ENCODE measurements at places on chromosomes 2 and 18. TPM values are rescaled to one million over a fixed set of nuclear protein-coding genes. Genes with fewer than 3 reads are reported as not detected.

TBR1 gene
- total RNA-seq = not detected

SNED1 gene
- 1.8 TPM for total RNA-seq

VIT gene
- not detected for total RNA-seq

SPR gene
- 7.8 TPM for total RNA-seq

SERPINB13 gene
- total RNA-seq = not detected

FKBP7 gene
- 3.0 TPM for total RNA-seq

SERPINB11 gene
- not detected for total RNA-seq

B3GNT7 gene
- total RNA-seq = 0.29 TPM

- H3K4me3 ChIP-seq = peak overlapping the region; percentile 99
- peak overlapping the region; percentile 98 for H3K27ac ChIP-seq
- H3K36me3 ChIP-seq = peaks cover 58% of the 10 kb centered on the region
- H3K4me1 ChIP-seq = peaks cover 46% of the 10 kb centered on the region
- H3K27me3 ChIP-seq = no peaks in the 10 kb centered on the region
Observed at GRCh38 chr2:70084973-70085710, 2.1 kb upstream of the PCBP1 start.

DNA sequence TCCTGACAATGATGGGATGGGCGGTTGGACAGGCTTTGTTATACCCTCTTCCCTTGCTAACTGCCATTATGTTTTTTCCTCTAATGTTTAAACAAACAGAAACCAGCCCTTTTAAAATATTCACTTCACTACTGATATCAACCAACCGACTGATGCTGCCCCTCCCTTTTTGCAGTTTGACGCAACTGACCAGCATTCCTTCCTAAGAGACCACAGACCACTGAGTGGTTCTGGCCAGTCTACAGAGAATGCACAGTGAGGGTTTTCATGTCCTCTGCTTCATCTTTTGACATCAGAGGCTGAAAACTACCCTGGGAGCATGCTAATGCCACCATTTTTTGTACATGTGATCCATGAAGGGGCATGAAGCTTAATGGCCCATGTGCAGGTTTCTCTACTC lies 85.3 kb downstream of the CYP26B1 start:
- H3K27ac ChIP-seq = no peak overlapping the region
- H3K4me1 ChIP-seq = no peaks in the 10 kb centered on the region
- no peaks in the 10 kb centered on the region for H3K36me3 ChIP-seq
- H3K27me3 ChIP-seq = peaks cover 7% of the 10 kb centered on the region

DNA sequence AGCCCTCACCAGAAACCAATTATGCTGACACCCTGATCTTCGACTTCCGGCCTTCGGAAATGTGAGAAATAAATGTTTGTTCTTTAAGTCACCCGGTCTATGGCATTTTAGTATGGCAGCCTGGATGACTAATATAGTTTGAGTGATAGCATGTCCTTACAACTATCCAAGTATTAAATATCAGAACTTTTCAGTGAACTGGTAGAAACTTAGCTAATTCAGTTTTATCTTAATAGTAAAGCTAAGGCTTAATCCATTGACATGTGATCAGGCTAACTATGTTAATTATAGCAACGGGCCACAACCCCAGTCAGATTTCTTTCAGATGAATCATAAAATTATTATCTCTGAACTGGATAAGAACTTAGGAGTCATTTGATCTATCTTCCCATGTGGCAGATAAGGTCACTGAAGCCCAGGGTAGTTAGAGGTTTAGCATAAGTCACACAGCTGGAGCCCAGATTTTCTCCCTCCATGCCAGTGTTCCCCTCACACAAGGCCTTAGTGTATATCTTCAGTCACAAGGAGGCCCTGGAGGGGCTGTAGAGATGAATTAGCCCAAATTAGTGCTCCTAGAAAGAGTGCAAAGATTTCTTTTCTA lies 40.7 kb upstream of the UPP2 start:
- H3K4me3 ChIP-seq = no peak overlapping the region
- DNase-seq = no peak
- H3K36me3 ChIP-seq = no peaks in the 10 kb centered on the region
- H3K27me3 ChIP-seq = no peaks in the 10 kb centered on the region
- no peak overlapping the region for H3K27ac ChIP-seq

DNA sequence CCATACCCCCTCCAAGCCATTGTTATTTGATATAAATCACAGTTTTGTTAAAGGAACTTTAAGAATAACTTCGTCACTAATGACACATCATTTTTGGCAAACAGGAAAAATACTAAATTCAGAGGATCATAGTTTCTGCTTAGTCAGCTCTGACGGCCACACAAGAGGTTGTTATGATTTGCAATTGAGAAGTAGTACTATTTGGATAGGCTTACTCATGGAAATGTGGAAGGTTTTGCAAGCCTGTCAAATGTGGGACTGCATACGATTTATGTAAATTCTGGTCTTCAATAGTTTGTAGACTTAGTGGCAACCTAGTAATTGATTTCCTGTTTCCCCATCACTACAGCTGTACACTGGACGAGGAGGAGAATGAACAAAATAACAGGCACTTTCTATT lies 108.1 kb downstream of the ARHGEF33 start:
- peaks cover 4% of the 10 kb centered on the region for H3K4me1 ChIP-seq
- no peak overlapping the region for H3K27ac ChIP-seq
- peaks cover 42% of the 10 kb centered on the region for H3K36me3 ChIP-seq
- no peak overlapping the region for H3K4me3 ChIP-seq

DNA sequence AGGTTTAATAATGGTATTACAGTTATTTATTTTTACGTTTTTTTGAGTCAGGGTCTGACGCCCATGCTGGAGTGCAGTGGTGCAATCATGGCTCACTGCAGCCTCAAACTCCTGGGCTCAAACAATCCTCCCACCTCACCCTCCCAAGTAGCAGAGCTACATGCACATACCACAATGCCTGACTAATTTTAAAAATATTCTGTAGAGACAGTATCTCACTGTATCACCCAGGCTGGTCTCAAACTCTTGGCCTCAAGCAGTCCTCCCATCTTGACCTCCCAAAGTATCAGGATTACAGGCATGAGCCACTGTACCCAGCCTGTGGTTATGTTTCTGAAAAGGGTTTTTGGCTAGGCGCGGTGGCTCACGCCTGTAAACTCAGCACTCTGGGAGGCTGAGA lies 120.8 kb downstream of the ESCO1 start:
- H3K27ac ChIP-seq = no peak overlapping the region
- no peak for DNase-seq
- H3K4me3 ChIP-seq = no peak overlapping the region
- H3K36me3 ChIP-seq = no peaks in the 10 kb centered on the region

DNA sequence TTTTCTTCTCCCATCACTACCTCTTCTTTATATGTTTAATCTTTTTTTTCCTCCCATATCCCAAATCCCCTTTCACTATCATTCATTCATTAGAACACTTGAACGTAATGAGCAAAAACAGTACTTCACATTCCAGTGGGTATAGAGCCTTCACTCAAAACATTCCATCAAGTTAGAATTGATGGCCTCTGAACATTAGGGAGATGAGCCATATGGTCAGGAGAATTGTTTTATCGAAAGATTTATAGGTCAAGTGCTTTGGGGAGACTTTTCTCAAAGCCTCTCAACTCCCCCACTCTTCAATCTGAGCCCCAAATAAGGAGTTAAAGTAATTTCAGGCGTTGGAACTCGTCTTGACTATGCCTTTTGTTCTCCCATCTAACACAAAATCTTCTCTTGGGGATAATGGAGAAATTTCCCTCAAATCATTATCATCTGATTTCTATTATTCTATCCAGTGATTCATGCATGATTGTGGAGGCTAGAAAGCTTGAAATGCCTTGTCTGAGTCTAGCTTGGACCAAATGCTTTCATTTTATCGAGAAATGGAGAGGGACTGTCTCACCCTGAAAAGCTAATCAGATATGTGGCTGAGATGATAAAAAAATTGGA lies 79.2 kb downstream of the KIAA2012 start:
- no peaks in the 10 kb centered on the region for H3K4me1 ChIP-seq
- peaks cover 13% of the 10 kb centered on the region for H3K27me3 ChIP-seq
- H3K36me3 ChIP-seq = no peaks in the 10 kb centered on the region
- H3K27ac ChIP-seq = no peak overlapping the region
- DNase-seq = no peak

GRCh38 chr2:119004602-119005001 lies 62.6 kb downstream of the MARCO start:
- H3K27ac ChIP-seq = no peak overlapping the region
- H3K4me1 ChIP-seq = no peaks in the 10 kb centered on the region
- H3K27me3 ChIP-seq = peaks cover 8% of the 10 kb centered on the region
- DNase-seq = no peak
- no peaks in the 10 kb centered on the region for H3K36me3 ChIP-seq

DNA sequence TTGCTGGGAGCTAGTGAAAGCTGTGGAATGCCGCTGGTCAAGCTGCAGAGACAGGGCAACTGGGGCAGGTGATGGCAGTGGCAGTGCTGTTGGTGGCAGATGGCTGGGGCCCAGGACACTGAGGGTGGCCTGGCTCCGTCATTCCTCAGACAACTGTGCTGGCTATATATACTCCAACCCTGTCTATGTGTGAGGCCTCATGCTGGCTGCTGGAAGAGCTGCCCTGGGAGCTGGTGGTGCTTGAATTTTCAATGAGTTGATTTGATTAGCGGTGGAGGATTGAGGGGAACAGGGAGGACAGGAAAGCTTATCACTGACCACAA lies 66.5 kb upstream of the TMEM200C start:
- H3K4me1 ChIP-seq = peaks cover 20% of the 10 kb centered on the region
- H3K36me3 ChIP-seq = no peaks in the 10 kb centered on the region
- H3K4me3 ChIP-seq = no peak overlapping the region
- no peak overlapping the region for H3K27ac ChIP-seq
- no peaks in the 10 kb centered on the region for H3K27me3 ChIP-seq

DNA sequence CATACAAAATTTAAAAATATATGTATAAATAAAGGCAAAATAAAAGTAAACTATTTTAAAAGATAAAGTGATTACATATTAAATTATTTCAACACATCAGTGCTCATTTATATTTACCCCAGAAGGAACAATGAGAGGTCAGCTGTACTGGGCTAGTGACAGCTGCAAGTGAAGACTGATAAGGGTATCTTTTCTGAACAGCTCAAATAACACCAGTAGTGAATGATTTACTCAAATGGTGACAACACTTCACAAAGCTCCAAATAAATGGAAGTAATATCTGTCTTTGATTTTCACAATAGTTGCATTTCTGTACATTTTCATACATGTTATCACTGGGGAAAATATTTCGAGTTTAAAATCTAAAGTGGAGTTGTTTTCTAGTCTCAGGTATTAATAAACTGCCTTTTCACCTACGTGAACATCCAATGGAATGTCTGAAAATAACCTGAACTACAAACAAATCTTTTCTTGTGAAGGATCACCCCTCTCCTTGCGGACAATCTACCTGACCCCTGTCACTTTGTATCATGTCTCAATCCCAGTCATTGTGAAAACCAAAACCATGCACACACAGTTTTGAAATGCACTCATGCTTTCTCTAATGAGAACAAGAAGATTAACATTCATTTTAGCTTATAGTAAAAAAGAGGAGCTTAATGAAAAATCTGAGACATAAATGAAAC lies 1928.8 kb upstream of the CELF4 start:
- no peaks in the 10 kb centered on the region for H3K27me3 ChIP-seq
- no peak overlapping the region for H3K4me3 ChIP-seq
- H3K27ac ChIP-seq = no peak overlapping the region
- no peaks in the 10 kb centered on the region for H3K36me3 ChIP-seq

GRCh38 chr2:241091201-241091600 lies 10.9 kb downstream of the MTERF4 start:
- DNase-seq = no peak
- no peaks in the 10 kb centered on the region for H3K27me3 ChIP-seq
- peaks cover 33% of the 10 kb centered on the region for H3K4me1 ChIP-seq
- H3K4me3 ChIP-seq = no peak overlapping the region

GRCh38 chr18:74840492-74841167 lies 243.0 kb downstream of the ZNF407 start:
- DNase-seq = peak; percentile 12
- peaks cover 5% of the 10 kb centered on the region for H3K36me3 ChIP-seq
- H3K27me3 ChIP-seq = no peaks in the 10 kb centered on the region
- H3K27ac ChIP-seq = no peak overlapping the region
- no peak overlapping the region for H3K4me3 ChIP-seq
- peaks cover 27% of the 10 kb centered on the region for H3K4me1 ChIP-seq

DNA sequence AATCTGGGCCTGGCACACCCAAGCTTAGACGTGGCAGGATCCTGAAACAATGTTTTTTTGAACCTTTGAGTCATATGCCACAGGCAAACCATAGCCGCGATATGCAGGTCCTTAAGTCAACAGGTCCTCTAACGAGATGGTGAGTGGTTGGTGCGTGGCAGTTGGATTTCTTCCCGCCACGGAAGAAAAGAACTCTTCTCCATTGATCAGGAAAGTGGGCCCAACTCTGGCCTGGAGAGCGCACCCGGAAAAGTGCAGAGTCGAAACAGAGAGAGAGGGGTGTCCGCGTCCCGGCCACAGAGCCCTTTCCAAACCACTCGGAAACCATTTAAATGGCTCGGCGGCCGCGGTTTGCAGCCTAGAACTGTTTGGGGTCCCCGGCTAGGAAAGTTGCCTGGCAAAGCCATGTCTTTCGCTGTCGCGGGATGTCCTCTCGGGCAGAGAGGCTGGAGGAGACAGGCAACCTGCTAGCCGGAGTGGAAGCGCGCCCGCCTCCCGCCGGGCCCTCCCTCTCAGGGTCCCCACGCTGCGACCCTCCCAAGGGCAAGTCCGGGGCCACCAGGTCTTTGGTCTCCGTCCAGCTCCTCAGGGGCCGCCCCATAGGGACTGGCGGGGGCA lies 777 bp downstream of the GALNT3 start:
- peaks cover 15% of the 10 kb centered on the region for H3K4me1 ChIP-seq
- DNase-seq = peak; percentile 15
- H3K4me3 ChIP-seq = peak overlapping the region; percentile 85
- H3K27me3 ChIP-seq = peaks cover 27% of the 10 kb centered on the region

DNA sequence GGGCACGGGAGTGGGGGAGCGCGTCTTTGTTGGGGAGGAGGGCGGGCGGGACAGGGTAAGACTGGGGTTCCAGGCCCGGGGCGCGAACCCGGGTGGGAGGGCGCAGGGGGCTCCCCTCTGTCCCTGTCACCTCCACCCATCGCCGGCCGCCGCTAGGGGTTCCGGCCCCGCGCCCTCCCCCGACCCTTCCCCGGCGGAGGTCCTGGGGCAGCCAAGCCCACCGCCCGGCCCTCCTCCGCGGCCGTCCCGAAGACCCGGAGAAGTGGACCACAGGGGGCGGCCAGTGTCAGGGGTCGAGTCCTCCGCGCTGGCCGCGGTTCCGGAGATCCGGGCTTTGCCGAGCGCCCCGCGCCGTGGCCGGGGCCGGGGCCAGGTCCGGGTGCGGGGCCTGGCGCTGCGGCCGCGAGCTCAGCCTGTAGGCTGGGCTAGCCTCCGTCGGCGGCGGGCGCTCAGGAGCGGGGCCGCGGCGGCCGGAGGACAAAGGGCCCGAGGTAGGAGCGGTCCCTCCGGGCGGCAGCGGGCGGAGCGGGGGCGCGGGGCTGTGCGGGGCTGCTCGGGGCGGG lies 16.6 kb upstream of the E2F6 start:
- DNase-seq = no peak
- H3K4me3 ChIP-seq = no peak overlapping the region
- peaks cover 8% of the 10 kb centered on the region for H3K4me1 ChIP-seq
- peaks cover 41% of the 10 kb centered on the region for H3K27me3 ChIP-seq
- H3K36me3 ChIP-seq = no peaks in the 10 kb centered on the region
- no peak overlapping the region for H3K27ac ChIP-seq

DNA sequence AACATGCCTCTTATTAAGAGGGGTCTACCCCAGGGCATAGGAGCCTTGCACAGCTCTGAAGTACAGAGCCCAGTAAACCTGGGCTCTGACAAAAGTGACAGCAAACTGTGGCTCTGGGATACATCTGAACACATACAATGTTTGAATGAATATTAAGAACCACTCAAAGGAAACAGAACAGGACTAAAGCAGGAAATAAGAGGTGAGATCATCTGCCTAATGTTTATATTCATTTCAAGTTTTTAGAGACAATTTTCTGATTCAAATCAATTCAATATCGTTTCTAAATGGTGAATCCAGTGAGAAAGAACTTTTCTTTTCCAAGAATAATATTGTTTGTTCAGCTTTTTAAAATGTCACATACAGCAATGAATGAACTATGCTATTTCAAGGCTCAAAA lies 136.7 kb upstream of the CAVIN2 start:
- no peaks in the 10 kb centered on the region for H3K4me1 ChIP-seq
- no peaks in the 10 kb centered on the region for H3K27me3 ChIP-seq
- no peak overlapping the region for H3K27ac ChIP-seq

All from activated CD8-positive, alpha-beta T cell treated with anti-CD3 and anti-CD28 coated beads for 36 hours (primary cell).